Subcutaneous preadipocyte (primary cell): ENCODE measurements at places on chromosomes 2 and 18. TPM values are rescaled to one million over a fixed set of nuclear protein-coding genes. Genes with fewer than 3 reads are reported as not detected.

The EIF2AK2 gene
- total RNA-seq, result 29.0 and 33.0 TPM in 2 replicates

The ANKRD30B gene
- total RNA-seq, result 0.20 TPM in 1 of 2 replicates, not detected in the other

The NEURL3 gene
- total RNA-seq, result not detected in 2 replicates

The DCDC2C gene
- total RNA-seq, result not detected in 2 replicates

The CFAP53 gene
- total RNA-seq, result 0.20 and 0.37 TPM in 2 replicates

The SAG gene
- not detected in 2 replicates for total RNA-seq

The ZNF396 gene
- 0.37 and 0.59 TPM in 2 replicates for total RNA-seq

The SERPINB11 gene
- total RNA-seq, result not detected in 2 replicates
